Fibroblast of lung (primary cell): ENCODE measurements at places on chromosomes 1 and 21. TPM values are rescaled to one million over a fixed set of nuclear protein-coding genes. Genes with fewer than 3 reads are reported as not detected.
A peak's percentile ranks its signal among the peaks of the same experiment; 100 is the strongest.

- no peak for DNase-seq
- H3K4me3 ChIP-seq: no peak overlapping the region
- H3K36me3 ChIP-seq: no peaks in the 10 kb centered on the region
- H3K27ac ChIP-seq: no peak overlapping the region
- H3K27me3 ChIP-seq: no peaks in the 10 kb centered on the region
Observed at GRCh38 chr1:54285815-54286345, 85.9 kb downstream of the MRPL37 start.

The SAMD11 gene
- 3.8 and 7.7 TPM in 2 replicates for total RNA-seq

The MCOLN2 gene
- total RNA-seq: 1.5 and 6.2 TPM in 2 replicates

The CD1B gene
- not detected in 2 replicates for total RNA-seq

GRCh38 chr1:224859651-224860050 lies 69.8 kb upstream of the DNAH14 start:
- H3K27me3 ChIP-seq: no peaks in the 10 kb centered on the region
- H3K4me1 ChIP-seq: no peaks in the 10 kb centered on the region
- H3K4me3 ChIP-seq: no peak overlapping the region
- H3K36me3 ChIP-seq: no peaks in the 10 kb centered on the region
- no peak for DNase-seq

GRCh38 chr1:21779613-21780521 lies 3.1 kb downstream of the USP48 start:
- peaks cover 4% of the 10 kb centered on the region for H3K4me1 ChIP-seq
- DNase-seq: no peak
- no peaks in the 10 kb centered on the region for H3K36me3 ChIP-seq
- no peaks in the 10 kb centered on the region for H3K27me3 ChIP-seq
- H3K27ac ChIP-seq: no peak overlapping the region

The RAVER2 gene
- total RNA-seq: 5.6 and 7.7 TPM in 2 replicates

The KCNJ10 gene
- not detected in 2 replicates for total RNA-seq

The NBPF10 gene
- 5.1 and 5.4 TPM in 2 replicates for total RNA-seq

DNA sequence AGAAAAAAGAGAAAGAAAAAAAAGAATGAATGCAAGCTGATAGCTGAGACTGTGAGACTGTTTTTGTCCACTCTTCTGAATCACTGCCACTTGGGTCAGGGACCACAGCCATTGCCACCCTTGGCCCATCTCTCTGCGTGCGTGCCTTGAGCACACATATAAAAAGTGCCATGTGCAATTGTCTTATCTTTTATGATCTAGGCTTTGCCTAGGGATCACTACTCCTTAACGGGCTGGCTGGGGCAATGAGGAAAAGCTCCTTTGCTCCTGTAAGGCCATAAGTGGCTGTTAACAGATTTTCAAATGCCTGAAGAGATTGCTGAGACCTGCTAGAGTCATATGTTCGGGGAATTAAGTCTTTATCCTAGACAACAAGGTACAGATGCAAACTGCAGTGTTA lies 8.2 kb downstream of the SPATA46 start:
- H3K4me1 ChIP-seq: no peaks in the 10 kb centered on the region
- H3K27me3 ChIP-seq: peaks cover 2% of the 10 kb centered on the region
- no peak overlapping the region for H3K27ac ChIP-seq

- H3K4me1 ChIP-seq: no peaks in the 10 kb centered on the region
- no peaks in the 10 kb centered on the region for H3K36me3 ChIP-seq
- H3K27me3 ChIP-seq: no peaks in the 10 kb centered on the region
- no peak overlapping the region for H3K27ac ChIP-seq
- no peak for DNase-seq
- H3K4me3 ChIP-seq: no peak overlapping the region
Observed at GRCh38 chr1:203954788-203955552, 93.6 kb downstream of the SNRPE start.

DNA sequence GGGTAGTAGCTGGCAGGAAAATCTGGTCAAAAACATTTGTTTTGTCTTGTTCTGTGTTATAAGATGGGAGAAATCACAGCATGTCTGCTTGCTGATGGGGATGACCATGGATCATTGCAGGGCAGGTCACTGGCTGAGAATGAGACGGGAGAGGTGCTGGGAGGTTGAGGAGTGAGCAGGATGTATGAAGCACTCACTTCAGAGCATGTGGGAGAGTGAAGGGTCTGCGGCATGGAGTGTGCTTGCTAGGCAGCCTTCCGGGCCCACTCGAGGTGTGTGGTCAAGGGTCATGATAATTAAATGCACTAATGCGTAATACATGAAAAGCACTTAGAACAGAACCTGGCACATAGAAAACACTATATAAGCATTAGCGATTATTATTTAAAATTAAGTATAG lies 42.0 kb upstream of the SPOCD1 start:
- no peaks in the 10 kb centered on the region for H3K4me1 ChIP-seq
- no peaks in the 10 kb centered on the region for H3K27me3 ChIP-seq
- DNase-seq: no peak

DNA sequence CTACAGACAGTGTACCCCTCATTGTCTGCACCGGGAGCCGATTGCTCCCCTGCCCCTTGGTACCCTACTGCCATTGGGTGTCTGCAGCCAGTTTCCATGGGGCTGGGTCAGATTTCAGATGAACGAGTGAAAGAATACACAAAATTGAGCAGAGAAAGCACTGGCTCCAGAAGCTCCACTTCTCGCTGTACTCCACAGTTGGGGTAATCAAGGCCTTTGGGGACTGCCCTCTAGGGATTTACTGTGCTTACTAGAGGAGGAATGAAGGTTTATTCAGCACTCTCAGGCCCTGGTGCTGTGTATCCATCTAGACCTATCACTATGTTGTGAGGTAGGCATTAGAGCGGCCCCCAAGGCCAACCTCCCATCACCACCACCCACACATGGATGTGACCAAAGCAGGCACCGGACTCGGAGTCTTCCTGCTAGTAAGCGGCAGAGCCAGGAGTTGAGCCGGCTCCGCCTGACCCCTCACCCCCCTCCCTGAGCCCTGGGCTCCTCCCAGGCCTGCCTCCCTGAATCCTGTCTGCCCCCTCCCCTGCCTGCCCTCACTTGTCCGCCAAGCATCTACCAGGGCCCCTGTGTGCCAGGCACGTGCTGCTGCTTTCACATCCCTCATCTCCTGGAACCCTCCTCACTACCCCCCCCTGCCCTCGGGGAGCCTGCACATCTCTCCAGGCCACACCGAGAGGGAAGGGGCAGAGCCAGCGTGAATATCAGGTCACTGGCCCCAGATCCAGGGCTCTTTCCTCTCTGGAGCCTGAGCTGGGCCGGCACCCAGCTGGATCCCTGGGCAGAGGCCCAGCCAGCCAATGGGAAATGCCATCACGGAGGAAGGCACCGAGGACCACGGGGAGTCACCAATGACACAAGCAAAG lies 23.3 kb downstream of the KCNN3 start:
- H3K36me3 ChIP-seq: no peaks in the 10 kb centered on the region
- no peaks in the 10 kb centered on the region for H3K4me1 ChIP-seq
- no peak overlapping the region for H3K27ac ChIP-seq
- no peak for DNase-seq

GRCh38 chr1:111512132-111512889 lies 8.9 kb upstream of the ADORA3 start:
- no peak overlapping the region for H3K27ac ChIP-seq
- H3K4me1 ChIP-seq: peaks cover 9% of the 10 kb centered on the region
- H3K27me3 ChIP-seq: no peaks in the 10 kb centered on the region
- H3K4me3 ChIP-seq: no peak overlapping the region

DNA sequence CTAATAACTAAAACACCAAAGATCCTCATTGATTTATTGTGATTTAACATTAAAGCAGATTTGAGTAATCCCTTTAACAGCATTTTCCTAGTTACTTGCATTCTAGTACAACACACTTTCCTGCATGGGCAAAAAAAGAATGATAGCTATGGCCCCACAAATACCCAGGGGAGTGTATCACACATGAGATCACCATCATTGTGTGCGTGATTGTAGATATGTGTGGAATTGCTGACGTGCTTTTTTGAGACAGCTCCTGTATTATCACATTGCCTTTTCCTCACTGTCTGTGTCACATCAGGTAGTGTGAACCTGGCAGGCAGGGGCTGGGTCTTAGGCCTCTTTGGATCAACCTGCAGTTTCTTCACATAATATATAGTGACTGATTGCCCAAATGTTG lies 48.5 kb upstream of the SAMD13 start:
- no peaks in the 10 kb centered on the region for H3K4me1 ChIP-seq
- H3K27ac ChIP-seq: no peak overlapping the region
- no peak overlapping the region for H3K4me3 ChIP-seq
- H3K27me3 ChIP-seq: no peaks in the 10 kb centered on the region
- no peaks in the 10 kb centered on the region for H3K36me3 ChIP-seq

DNA sequence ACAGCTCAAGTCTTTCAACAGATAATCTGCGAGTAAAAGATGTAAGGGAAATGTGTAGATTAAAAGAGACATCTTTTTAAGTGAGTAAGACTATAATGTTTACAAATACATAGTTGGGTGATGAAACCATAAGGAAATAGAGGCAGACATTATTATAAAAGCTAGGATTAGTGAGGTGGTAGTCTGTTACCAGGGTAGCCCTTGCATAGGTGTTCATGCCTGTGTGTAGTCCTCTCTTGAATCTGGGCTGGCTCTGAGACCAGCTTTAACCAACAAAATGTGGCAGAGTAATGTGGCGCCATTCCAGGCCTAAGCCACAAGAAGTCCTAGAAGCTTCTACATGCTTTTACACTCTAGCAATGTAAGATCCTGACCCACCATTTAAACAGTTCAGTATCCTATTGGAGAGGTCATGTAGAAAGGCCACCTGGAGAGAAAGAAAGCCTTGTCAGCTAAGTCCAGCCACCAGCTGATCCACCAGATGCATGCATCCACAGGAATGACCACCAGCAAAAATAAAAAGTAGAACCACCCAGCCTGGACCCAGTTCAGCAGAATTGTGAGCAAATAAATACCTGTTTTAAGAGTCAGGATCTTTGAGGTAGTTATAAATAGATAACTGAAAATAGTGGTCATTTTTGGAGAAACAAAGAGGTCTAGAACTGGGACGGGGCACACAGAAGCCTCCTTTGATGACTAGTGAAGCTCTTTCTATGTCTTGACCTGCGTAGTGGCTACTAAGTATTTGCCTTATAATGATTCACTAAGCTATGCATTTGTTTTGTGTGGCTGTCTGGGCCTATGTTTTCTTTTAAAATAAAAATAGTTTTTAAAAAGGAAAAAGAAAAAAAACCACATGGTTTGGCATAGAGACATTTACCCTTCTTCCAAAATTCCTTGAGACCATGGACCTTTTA lies 8.1 kb downstream of the NIBAN1 start:
- peaks cover 2% of the 10 kb centered on the region for H3K4me1 ChIP-seq
- no peak overlapping the region for H3K4me3 ChIP-seq
- no peaks in the 10 kb centered on the region for H3K36me3 ChIP-seq
- no peak overlapping the region for H3K27ac ChIP-seq
- DNase-seq: peak; percentile 39
